ENCODE measurements at places on chromosomes 1 and 21.

DNA sequence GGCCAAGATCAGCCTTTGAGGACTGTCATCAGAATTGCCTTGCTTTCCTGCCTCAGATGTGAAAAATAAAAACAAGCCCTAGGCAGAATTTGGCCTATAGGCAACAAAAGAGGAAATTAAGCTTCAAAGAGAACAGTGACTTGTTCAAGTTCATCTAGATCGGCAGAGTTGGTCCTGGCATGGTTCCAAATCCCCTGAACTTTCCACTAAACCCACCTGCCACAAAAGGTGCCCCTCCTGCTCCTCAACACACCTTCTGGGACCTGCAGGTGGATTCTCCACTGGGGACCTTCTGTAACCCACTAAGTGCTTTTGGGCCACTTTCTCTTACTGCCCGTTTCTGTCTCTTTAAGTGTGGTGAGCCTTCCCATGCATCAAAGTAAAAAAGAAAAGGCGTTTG is 42.5 kb upstream of the LRRN2 start:
- DNase-seq: no peak

GRCh38 chr1:94332516-94332915 is 85.7 kb upstream of the ABCD3 start:
- no peak for DNase-seq

- DNase-seq: peak; percentile 75
Measured at GRCh38 chr1:156104065-156104810, 10.3 kb upstream of the LMNA start.

GRCh38 chr1:178174539-178174938 is 80.6 kb downstream of the RASAL2 start:
- DNase-seq: no peak

GRCh38 chr1:54227891-54228310 is 27.9 kb downstream of the MRPL37 start:
- no peak for DNase-seq

DNA sequence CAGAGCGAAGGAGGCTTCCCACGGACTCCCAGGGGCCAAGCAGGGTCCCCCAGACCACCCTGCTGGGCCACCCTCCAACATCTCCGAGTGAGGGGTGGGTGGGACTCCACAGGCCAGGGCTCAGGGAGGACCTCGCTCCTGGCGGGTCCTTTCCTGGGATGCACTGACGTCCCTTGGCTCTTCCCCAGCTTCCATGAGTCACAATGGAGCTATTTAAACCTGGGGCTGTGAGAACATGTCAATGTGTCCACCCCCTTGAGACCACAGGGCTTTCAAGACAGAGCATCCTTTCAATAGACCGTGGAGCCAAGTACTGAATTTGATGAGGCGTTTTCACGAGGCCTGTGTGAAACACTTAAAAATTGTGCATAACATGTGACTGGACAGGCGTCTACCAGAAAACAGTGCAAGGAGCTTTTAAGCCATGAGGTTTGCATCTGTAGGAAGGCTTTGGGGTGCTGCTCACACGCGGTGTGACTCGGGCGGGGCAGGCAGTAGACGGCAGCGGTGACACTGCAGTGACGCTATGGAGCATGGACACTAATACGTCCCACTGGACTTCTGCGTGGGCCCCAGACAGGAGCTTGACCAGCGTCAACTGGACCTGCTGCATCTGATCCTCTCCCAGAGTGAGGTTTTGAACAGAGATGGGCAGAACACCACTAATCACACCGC is 24.1 kb upstream of the NPHP4 start:
- peak; percentile 74 for DNase-seq

DNA sequence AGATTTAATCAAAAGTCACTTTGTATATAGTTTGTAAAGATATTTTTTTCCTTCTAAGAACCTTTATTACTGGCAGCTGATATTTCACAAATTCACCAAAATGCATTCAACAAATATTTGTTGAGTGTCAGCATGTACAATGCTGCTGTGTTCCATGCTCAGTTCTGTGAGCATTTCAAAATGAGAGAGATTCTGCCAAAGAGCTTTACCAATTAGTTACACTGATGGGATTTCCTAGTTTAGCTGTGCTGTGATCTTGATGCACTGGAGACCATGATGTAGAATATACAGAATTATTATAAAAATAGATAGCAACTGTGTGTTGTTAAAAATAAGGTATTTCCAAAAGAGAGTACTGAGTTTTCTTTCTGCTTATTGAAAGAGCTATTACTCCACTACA is 225.6 kb downstream of the BRINP3 start:
- DNase-seq: no peak

- DNase-seq: no peak
Measured at GRCh38 chr1:210707300-210708240, 378.9 kb downstream of the HHAT start.

- DNase-seq: peak; percentile 10
Measured at GRCh38 chr1:228802386-228803220, 67.3 kb downstream of the RHOU start.

- no peak for DNase-seq
Measured at GRCh38 chr1:90622666-90623065, 94.4 kb downstream of the BARHL2 start.

- no peak for DNase-seq
Measured at GRCh38 chr1:34479731-34480130, 275.1 kb upstream of the GJB5 start.

DNA sequence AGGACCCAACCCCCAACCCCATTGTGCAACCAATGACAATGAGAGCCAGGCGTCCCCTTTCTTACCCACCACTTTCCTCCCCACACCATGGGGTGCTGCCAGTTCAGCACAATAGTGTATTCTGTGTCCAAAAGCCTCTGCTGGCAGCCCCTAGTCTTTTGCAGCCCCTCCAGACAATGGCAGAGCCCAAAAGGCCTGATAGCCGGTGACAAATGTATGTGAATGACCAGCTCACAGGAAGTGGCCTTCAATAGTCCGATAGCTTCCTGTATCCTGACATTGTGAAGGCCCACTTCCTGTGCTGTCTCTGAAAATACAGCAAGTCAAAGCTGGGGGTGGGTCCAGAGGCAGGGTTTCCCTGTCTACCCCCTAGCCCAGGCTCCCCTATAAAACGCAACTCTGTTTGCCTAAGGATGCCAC is 16.6 kb downstream of the SMIM12 start:
- no peak for DNase-seq

- peak; percentile 28 for DNase-seq
Measured at GRCh38 chr1:246179401-246179800, 327.7 kb downstream of the SMYD3 start.

DNA sequence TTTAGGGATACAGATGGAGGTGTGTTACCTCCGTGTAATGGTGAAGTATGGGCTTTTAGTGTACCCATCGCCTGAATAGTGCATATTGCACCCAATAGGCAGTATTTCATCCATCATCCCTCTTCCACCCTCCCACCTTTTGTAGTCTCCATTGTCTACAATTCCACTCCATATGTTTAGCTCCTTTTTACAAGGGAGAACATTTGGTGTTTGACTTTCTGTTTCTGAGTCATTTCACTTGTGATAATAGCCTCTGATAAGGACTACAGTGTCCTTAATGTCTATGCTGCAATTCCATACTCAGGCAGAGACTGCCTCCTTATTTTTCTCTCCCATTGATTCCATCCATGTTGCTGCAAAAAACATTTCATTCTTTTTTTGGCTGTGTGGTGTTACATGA is 48.7 kb downstream of the OVGP1 start:
- no peak for DNase-seq

- peak; percentile 71 for DNase-seq
Measured at GRCh38 chr1:1435106-1435903, at the start of gene VWA1. Gene VWA1, plus strand, starts transcription at chr1:1435690. Its CDS starts 59 bp downstream, at chr1:1435749.

GRCh38 chr1:159783724-159784123 is 3.0 kb downstream of the DUSP23 start:
- DNase-seq: peak; percentile 38

DNA sequence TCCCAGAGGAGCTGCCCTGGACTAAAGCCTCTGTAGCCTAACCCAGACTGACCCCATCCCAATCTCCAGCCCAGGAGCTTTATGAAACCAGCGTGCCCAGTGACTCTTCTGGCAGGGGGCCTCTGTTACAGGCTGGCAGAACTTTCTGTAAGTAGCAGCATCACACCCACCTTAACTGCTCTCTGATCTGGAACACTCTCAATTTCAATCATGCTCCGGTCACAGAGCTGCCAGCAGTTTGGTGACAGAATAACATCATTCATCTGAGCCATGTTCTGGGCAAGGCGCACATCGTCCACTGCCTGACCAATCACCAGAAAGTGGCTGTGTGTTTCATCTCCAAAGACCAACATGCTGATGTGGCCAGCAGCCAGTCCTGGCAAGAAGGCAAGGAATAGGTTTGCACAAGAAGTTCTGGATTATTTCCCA is 14.7 kb downstream of the ADCY10 start:
- peak; percentile 42 for DNase-seq

- no peak for DNase-seq
Measured at GRCh38 chr1:203996126-203996525, 76.8 kb upstream of the SOX13 start.

DNA sequence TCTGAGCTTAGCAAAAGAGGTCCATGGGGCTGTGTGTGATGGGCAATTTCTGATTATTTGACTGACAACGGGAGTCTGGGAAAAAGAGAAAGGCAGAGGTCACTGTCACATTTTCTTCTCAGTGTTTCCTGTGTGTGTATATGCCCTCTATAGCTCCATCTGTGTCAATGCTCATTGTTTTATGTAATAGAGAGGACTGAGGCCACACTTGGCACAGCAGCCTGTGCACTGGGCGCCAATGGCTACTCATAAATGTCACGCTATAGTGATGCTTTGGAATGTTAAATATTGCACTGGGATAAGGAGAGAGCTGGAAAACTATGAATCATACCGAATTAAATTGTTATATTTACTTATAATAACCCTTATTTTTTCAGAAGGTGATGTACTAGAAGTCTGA is 365.4 kb downstream of the NEGR1 start:
- peak; percentile 3 for DNase-seq

- DNase-seq: peak; percentile 48
Measured at GRCh38 chr1:219990782-219991510, 55.4 kb downstream of the EPRS1 start.

- no peak for DNase-seq
Measured at GRCh38 chr1:11482198-11482597, 3.2 kb downstream of the DISP3 start.

DNA sequence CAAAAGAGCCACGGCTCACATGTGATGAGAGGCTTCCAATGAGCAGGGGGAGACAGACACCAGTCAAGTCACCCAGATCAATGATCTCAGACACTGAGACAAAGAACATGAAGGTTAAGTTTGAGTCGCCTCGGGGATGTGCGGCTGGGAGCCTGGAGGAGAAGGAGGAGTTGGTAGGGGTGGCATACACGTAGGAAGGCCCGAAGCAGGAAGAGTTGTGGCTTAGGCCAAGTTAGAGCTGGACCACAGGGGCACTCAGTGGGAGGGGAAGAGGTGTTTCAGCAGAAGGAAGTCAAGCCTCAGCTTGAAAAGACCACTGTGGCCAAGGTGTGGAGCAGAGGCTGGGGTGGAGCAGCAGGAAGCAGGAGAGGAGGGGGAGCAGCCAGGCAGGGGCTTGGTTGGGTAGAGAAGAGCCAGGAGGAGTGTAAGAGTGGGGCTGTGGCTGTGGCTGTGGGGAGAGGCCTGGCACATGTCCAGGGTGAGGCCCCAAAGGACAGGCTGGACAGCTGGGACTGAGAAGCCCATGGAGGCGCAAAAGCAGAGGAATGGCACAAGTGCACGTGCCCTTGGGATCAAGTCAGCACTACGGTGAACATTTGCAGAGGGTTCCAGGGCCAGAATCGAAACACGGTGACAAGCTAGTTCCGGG is 27.6 kb downstream of the CTNNBIP1 start:
- DNase-seq: no peak

DNA sequence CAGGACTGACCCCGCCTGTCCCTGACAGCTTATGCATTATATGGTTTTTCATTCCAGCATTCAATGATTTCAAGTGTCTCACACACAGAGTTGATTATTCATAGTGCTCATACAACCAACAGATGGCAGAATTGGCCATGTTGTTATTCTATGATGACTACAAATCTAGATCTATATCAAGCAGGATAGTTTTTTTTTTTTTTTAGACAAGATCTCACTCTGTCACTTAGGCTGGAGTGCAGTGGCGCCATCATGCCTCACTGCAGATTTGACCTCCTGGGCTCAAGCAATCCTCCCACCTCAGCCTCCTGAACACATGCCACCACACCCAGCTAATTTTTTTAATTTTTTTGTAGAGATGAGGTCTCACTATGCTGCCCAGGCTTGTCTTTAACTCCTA is 40.1 kb upstream of the LRRC8D start:
- DNase-seq: peak; percentile 64

GRCh38 chr1:72705921-72706320 is 423.6 kb upstream of the NEGR1 start:
- no peak for DNase-seq

- no peak for DNase-seq
Measured at GRCh38 chr1:75308365-75308764, 174.2 kb downstream of the LHX8 start.

GRCh38 chr1:71930511-71930910 is 351.8 kb downstream of the NEGR1 start:
- no peak for DNase-seq

- DNase-seq: no peak
Measured at GRCh38 chr1:88847643-88848042, 43.7 kb downstream of the GTF2B start.

DNA sequence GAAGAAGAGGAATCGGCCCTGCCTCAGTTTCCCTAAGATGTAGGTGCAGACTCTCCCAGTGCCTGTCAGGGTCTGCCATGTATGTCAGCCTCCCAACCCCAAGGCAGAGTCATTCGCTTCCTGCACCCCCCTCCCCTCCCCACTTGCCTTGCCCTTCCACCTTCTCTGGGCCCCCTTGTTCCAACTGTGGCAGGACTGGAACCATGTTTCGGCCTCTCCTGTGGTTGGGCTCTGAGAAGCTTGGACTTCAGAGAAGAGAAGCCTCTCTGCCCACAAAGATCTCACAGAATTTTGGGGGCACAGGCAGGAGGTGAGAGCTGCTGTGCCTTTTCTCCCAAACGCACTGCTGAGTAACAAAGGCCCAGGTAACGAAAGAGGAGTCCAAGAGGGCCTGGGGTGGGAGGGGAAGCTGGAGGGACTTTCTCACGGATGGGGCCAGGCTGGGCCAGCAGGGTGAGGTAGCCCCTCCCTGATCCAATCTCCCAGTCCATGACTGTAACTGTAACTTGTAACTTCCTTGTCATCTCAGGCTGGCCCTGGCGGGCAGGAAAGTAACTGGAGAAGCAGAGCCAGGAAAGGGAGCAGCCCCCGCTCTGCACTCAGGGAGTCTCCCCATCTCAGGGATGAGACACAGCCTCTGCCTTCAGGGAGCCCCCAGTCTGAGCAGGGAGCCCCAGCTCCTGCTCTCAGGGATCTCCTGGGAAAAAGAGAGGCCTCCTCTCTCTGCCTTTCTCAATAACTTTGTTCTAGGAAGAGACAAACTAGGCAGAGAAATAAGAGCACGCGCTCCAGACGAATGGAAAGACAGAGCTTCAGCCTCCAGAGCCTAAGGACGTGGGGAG is 11.3 kb downstream of the CRABP2 start:
- DNase-seq: no peak

GRCh38 chr1:75438355-75438754 is 172.6 kb downstream of the SLC44A5 start:
- DNase-seq: no peak

- DNase-seq: no peak
Measured at GRCh38 chr21:42219606-42220137, 732 bp downstream of the ABCG1 start.
